ENCODE measurements at places on chromosomes 16 and 17.
A peak's percentile ranks its signal among the peaks of the same experiment; 100 is the strongest.

DNA sequence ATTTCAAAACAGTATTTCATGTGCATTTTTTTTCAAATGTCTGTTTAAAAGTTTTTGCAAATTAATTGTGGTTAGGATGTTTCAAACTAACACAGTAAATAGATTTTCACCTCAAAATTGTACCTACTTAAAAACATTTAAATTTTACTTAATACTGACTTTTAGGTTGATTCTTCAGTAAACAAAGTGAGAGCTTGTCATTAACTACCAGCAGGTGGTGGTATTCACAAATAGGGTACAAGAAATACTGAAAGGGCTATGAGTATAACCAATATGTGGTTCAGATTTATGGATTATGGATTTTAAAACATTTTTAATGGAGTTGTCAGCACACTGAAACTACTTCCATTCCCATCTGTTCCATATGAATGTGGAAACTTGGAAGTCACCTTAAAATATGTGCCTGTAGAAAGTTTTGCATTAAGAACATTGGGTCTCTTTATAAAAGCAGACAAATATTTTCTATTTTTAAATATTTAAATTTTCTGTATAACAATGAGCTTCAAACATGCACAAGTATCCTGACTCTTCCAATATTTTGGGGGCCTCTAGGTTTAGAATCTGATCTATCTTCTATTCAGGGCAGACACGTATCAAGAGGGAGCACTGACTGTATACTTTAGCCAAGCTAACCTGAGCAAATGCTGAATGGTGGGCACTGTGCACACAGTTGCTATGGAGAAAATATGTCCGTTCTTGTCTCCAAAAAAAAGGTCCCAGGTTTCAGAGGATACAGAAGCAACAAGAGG lies 155.6 kb downstream of the SNX11 start:
- no peak for DNase-seq

DNA sequence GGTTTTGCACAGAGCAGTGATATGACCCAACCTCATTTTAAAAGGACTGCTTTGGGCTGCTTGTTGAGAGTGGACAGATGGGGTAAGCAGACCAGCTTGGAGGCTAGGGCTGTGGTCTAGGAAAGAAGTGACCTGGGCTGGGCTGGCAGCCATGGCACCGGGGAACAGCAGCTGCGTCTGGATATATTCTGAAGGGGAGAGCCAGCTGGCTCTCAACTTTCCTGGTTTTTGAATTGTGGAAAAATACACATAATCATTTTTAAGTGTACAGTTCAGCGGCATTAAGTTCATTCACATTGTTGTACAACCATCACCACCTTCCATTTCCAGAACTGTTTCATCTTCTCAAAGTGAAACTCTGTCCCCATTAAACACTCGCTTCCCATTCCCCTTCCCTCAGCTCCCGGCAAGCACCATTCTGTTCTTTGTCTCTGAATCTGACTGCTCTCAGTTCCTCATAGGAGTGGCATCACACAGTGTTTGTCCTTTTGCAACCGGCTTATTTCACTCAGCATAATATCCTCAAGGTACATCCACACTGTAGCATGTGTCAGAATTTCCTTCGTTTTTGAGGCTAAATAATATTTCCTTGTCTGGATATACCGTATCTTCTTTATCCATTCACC lies 113.2 kb downstream of the SPECC1 start:
- no peak for DNase-seq

GRCh38 chr16:88007321-88007731 lies 56.1 kb downstream of the BANP start:
- DNase-seq = no peak

DNA sequence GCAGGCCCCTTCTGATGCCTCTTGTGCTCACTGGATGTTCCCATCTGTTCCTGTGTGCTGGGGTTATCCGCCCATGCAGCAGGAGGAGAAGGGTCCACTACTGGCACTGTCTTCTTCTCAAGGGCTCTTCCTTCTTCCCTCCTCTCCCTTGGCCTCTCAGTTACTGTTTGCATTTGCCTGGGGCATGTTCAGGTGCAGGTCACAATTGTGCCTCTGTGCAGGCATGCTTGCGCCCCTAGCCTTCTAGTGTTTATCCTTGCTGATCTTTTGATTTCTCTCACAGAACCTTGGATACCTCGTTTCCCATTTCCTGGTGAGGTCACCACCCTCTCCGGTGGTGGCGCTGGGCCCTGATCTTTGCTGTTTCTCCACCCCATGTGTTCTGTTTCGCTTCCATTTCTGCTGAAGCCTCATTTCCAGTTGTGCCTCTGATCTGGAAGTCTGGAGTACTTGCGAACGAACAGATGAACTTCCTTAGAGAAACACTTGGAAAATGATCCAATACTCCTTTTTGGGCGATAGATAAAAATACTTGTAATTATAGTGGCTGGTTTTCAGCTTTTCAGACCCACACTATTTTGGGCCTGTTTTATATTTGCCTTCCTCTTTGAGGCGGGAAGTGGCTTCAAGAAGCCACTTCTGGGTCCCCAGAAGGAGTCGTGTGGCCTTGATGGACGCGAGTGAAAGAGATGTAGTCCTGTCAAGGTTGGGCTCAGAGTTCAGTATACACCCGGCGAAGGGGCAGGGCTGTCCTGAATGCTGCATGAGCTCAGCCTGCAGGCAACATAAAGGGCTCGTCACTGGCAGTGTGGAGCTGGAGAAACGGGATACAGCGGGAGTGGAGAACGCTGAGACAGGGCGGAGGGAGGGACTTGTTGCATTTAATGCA lies 312.9 kb downstream of the SNX29 start:
- DNase-seq = no peak

DNA sequence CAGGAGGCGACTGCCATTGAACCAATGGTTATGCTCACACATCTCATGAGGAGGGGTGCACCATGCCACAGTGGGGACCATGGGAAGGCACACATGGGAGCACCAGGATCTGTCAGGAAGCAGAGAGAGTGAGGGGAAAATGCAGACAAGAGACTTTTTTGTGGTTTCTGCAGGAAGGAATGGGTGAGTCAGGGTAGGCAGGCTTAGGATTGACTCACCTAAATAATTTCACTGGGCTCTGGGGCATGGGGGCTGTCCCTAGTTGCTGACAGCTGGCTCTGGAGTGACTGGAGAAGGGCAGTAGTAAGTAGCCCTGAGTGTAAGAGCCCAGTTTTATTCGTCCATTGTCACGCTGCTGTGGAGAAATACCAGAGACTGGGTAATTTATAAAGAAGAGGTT lies 202.4 kb downstream of the AXIN2 start:
- DNase-seq = peak; percentile 89

DNA sequence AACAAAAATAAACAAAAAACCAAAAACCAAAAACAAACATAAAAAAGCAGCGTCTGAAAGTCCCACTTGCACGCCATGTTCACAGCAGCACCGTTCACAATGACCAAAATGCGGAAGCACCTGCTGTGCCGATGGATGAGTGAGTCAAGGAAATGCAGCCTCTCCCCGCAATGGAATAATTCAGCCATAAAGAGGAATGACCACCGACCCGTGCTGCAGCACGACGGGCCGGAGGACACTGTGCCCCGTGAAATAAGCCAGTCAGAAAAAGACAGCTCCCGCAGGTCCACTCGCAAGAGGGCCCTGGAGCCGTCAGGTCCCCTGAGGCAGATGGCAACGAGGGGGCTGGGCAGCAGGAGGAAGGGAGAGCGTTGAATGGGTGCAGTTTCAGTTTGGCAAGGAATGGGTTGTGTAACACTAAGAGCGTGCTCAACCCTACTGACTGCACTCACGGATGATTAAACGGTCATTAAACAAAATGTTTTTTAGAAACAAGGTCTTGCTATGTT lies 5.1 kb downstream of the CLCN7 start:
- DNase-seq = no peak

DNA sequence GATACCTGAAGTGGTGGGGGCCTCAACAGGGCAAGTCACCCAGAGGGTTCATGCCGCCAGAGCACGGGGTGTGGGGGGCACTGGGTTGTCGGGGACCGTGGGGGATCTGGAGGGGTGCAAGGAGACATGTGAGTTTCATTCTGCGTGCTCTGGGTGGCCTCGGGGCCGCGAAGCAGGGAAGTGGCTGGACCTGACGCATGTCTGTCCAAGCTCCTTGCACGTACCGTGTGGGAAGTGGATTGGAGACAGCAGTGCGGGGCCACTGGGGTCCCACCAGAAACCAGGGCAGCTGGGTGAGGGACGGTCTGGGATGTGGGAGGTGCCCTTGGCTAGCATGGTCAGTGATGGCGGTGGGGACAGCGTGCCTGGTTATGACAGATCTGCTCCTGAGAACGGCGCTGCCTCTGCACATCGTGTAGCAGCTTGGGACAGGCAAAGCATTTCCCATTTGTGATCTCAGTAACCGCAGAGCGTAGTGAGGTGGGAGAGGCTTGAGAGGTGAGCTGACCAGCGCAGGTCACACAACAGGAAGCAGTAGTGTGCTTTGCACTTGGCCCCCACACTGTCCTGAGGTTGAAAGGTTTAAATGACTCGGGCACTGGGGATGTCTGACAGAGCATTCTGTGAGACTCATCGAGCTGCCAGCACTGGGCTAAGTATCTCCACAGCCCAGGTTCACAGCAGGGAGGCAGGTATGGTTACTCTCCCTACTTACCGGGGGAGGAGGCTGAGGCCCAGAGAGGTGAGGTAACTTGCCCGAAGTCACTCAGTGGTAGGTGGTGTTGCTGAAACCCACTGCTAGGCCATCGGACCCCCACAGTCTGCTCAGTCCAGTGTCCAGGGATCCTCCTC lies 114.4 kb downstream of the SOCS1 start:
- DNase-seq = no peak

- no peak for DNase-seq
These were observed 125.3 kb downstream of the RBFOX3 start for GRCh38 chr17:79485419-79485985.

DNA sequence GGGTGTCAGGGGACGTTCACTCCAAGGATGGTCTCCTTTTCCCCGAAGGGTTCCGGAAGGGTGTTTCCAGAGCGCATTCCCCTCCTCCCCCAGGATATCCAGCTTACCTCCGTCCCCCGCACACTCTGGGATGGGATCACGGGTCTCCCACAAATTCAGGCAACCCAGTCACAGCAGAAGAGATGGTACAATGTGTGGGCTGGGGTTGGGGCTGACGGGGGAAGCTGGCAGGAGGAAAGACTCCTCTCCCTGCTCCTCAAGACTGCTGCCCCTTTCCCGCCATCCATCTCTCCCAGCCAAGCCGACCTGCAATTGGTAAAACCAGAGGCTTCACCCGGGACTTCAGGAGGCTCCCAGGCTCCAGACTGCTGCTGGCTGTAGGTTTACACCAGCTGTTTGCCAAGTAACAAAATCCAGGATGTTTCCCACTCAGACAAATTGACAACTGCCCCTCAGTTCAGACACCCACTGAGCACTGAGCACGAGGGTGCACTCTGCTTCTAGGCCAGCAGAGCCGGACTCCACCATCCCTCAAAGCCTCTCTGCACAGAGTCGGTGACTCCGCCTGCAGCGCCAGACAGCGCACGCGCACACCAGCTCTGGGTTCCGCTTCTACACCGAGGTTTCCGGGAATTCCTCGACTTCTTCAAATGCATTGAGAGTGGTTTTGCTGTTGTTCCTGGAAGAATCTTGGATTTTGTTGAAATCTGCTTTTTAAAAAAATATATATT lies 37.7 kb downstream of the ASPA start:
- DNase-seq = no peak

GRCh38 chr17:19415311-19415710 lies 4.3 kb downstream of the RNF112 start:
- DNase-seq = no peak

DNA sequence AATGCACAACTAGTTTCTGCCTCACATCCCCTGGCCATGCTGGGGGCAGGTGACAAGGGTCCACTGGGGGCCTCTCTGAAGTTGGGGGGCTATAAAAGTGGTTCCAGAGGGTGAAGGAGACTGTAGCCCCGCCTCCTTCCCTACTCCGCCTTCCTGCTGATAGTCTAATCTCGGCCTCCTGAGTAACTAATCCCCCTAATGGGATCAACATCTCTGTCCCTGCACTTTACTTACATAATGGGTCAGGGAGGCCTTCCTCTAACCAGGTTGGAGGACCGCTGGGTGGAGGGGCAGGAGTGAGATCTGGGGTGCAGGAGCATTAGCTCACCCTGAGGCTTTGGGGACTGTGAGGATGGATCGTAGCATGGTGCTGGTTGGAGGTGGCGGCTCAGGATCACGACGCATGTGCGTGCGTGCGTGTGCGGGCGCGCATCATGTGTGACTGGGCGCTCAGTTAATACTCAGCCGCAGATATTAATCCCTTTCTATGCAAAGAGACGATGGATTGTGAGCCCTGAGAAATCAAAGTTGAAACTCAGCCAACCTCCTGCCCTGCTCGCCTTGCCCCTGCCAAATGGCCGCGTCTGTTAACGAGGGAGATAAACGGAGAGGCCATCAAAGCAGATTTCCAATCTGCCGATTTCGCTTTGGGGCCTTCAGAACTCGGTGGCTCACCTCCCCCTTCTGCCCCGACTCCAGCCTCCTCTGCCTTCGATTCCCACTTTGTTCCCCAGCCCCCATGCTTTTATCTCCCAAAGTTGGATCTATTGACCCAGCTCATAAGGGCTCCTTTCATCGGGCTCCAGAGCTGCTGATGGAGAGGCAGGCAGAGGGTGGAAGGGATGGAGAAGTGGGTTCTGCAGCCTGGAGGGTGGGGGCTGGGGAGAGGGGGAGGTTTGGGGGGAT lies 107.3 kb downstream of the SDK2 start:
- no peak for DNase-seq

- no peak for DNase-seq
These were observed 439 bp upstream of the GNG13 start for GRCh38 chr16:800834-801511.

DNA sequence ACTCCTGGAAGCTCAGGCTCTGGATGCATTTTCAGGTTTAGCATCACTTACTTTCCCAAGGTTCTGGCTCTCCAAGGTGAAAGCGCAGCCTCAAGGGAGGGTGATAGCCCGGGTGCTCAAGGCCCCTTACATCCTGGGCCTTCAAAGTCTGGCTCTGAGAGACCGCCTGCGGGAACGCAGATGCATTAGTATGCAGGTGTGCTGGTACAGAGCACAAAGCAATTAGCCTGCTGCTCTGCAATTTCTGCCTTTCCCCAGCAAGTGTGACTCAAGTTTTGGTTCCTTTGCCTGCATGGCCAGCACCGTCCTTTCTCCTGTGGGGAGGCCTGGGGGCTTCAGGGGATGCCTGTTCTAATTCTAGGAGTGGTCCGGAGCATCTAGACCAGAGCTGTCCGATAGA lies 116.2 kb downstream of the AATF start:
- no peak for DNase-seq

DNA sequence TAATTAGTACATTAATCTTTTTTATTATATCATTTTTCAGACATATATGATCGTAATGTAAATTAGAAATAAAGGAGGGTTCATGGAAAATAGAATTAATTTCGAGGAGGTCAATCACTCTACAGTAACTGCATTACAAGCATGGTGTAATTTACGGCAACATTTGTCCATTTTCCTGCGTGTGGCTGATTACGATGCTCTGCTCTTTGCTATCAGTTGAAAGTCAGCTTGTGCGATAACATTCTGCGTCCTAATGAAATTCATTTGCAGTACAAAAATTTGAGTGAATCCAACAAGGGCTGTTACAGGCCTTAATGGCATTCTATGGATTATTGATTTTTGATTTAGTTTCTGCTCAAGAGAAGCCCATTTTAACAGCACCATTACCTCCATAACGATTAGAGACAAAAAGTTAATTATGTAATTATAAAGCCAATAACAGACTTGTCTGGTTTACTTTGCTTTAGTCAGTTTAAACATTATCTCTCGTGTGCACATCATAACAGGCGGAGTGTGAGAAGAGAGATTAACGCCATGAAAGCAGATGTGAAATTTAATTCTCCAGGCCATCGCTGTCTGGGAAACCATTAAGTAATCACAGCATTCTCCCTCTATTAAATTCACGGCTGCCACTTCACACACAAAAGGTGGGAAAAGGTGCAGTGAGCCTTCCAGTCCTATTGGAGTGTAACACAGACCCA lies 256.4 kb upstream of the IRX3 start:
- no peak for DNase-seq

GRCh38 chr17:62641153-62641552 lies 13.7 kb downstream of the MRC2 start:
- DNase-seq = no peak
